Activated T-cell treated with anti-CD3 and anti-CD28 coated beads for 24 hours (primary cell): ENCODE measurements at places on chromosomes 6 and 20.

GRCh38 chr6:153984811-153985210 is 54.2 kb upstream of the OPRM1 start:
- no peak for DNase-seq

- no peak for DNase-seq
Measured at GRCh38 chr6:137405806-137406205, 88.4 kb downstream of the OLIG3 start.

GRCh38 chr6:69696273-69696672 is 100.5 kb downstream of the LMBRD1 start:
- DNase-seq, result no peak

GRCh38 chr6:35065441-35065800 is 75.7 kb downstream of the TCP11 start:
- DNase-seq, result no peak
